ENCODE measurements at places on chromosomes 1 and 21.
A peak's percentile ranks its signal among the peaks of the same experiment; 100 is the strongest.

GRCh38 chr1:66206563-66207144 is 327.3 kb upstream of the SGIP1 start:
- no peak for DNase-seq

GRCh38 chr1:78176448-78176847 is 130.7 kb downstream of the GIPC2 start:
- peak; percentile 66 for DNase-seq

GRCh38 chr1:90728502-90729287 is 11.6 kb upstream of the BARHL2 start:
- no peak for DNase-seq

GRCh38 chr1:27959792-27960603 is at the start of gene XKR8:
Gene XKR8, plus strand, starts transcription at chr1:27959973. Its CDS starts 97 bp downstream, at chr1:27960070.
- no peak for DNase-seq

GRCh38 chr1:208036918-208037766 is 126.2 kb upstream of the CD34 start:
- no peak for DNase-seq

- no peak for DNase-seq
These were observed 2.7 kb upstream of the KIF21B start for GRCh38 chr1:201026234-201026633.

DNA sequence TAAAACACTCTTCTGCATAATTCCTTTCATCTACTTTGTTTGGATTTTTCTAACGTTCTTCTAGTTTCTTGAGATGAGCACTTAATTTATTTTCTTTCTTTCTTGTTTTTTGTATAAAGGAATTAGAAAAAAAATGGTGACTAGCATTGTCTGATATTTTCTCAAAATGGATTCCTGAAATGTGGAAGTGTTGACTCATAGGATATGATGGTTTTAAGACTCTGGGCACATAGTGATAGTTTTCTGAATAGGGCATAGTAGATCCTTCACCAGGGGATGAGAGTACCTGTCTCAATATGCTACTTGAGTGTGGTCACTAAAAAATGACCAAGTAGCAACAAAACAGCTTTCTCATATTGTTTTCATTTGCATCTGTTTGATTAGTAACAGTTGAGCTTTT is 100.9 kb downstream of the PEX14 start:
- DNase-seq: no peak

DNA sequence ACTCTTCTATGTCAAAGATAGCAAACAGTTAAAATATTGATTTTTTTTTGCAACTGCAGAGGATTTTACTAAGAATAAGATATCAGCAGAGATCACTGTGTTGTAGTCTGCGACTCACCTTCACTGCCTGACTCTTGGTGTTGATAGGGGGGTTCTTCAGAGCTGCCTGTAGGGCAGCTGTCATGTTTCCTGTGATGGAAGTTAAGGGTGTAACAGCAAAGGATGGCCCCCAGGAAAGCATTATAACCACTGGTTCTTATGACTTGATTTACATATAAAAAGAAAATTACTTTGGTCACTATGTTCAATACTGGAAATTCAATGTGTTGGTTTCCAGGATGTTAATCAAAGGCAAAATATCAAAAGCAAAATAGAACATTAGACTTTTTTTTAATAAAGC is 2.6 kb downstream of the ARPC5 start:
- DNase-seq: no peak

GRCh38 chr21:34558166-34558565 is 46.2 kb upstream of the KCNE1 start:
- no peak for DNase-seq

DNA sequence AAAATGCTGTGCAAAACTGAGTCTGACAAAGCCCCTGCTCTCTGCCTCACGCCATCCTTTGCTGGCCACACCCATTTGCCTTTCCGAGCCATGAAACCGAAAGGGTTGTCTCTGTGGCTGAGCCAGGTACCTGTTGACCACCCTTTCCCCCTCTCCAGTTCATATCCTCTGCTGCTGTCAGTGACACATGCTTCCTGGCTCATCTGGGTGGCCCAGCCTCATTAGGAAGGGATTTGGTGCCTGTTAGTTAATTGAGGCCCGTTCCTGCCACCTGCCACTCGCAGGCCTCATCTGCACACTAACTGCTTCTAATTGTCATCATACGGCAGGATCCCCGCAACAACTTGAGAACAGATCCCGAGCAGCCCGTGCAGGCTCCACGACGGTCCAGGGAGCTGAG is 79.2 kb downstream of the OLIG1 start:
- no peak for DNase-seq

DNA sequence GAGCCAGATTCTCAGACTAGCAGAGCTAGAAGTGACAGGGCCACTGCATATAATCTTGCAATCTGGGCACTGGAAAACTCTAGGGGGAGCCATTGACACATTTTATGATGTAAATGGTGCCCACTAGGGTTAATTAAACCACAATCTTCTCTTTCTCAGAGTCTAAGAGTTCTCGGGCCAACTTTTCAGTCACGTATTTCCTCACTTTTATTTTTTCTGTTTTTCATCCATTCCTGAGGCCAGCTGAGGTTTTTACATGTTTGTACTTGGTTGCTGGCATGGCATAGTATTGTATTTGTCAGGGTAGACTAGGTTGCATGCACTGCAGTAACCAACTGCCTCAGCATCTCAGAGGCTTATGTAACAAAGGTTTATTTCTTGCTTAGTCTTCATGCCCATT is 138.2 kb downstream of the ZNF326 start:
- DNase-seq: no peak

DNA sequence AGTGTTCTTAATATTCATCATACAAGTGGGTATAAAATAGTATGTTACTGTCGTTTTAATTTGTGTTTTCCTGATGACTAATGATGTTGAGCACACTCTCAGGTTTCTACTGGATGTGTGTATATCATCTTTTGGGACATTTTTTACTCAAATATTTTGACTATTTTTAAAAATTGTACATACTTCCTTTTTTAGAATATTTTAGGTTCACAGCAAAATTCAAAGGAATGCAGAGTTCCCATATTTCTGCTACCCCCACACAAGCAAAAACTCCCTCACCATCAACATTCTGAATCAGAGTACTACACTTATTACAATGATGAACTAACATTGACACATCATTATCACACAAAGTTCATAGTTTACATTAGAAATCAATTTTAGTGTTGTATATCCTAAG is 114.5 kb downstream of the DPYD start:
- no peak for DNase-seq

GRCh38 chr21:43854773-43855633 is 10.0 kb upstream of the AGPAT3 start:
- DNase-seq: no peak

GRCh38 chr1:235101558-235102258 is 26.9 kb downstream of the TOMM20 start:
- no peak for DNase-seq

GRCh38 chr1:155640367-155640766 is 30.3 kb downstream of the MSTO1 start:
- no peak for DNase-seq

GRCh38 chr1:99886179-99886578 is 36.0 kb downstream of the AGL start:
- no peak for DNase-seq

DNA sequence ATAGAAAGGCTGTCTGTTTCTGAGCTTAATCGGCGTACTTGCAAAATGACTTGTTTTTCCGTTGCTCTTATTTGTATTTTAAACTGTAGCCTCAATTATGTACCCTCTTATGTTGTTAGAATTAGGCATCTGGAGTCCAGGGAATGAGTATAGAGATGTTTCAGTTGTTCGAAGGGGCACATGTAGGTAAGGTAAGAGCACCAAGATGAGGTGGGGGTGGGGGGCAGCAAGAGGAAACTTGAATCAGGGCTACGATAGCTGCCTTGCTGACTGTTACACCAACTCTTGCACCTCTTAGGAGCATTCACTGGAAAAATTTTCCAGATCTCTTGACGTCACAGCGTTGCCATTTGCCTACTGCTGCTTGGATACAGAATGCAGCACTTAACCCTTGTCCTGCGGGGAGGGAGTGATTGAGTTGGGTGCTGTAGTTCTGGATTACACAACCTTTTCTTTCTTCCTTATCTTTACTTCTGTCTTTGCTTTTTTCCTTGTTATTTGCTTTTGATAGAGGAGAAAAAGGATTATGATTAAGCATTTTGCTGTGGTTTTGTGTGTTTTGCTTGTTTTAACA is 3.2 kb downstream of the ATP1B1 start:
- no peak for DNase-seq

DNA sequence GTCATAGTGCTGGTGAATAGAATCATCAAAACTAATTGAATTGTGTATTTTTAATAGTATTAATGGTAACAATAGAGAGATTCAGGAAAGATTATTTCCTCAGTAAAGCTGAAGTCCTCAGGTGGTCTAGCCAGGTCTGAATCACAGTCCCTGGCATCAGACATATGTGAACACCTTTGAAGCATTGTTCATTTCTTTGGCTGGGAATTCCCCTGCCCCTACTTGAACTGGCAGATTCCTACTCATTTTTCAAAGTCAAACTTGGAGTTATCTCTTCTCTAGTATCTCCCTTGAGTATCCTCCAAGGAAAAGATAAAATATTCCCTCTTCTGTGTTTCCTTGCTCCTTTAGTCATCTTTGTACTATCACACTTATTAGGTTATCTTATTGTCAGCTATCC is 759.8 kb downstream of the ADGRL2 start:
- DNase-seq: no peak

- no peak for DNase-seq
These were observed 163.0 kb downstream of the KAZN start for GRCh38 chr1:14761291-14762153.
